Choroid plexus epithelial cell (primary cell): ENCODE measurements at places on chromosomes 4 and X.

DNA sequence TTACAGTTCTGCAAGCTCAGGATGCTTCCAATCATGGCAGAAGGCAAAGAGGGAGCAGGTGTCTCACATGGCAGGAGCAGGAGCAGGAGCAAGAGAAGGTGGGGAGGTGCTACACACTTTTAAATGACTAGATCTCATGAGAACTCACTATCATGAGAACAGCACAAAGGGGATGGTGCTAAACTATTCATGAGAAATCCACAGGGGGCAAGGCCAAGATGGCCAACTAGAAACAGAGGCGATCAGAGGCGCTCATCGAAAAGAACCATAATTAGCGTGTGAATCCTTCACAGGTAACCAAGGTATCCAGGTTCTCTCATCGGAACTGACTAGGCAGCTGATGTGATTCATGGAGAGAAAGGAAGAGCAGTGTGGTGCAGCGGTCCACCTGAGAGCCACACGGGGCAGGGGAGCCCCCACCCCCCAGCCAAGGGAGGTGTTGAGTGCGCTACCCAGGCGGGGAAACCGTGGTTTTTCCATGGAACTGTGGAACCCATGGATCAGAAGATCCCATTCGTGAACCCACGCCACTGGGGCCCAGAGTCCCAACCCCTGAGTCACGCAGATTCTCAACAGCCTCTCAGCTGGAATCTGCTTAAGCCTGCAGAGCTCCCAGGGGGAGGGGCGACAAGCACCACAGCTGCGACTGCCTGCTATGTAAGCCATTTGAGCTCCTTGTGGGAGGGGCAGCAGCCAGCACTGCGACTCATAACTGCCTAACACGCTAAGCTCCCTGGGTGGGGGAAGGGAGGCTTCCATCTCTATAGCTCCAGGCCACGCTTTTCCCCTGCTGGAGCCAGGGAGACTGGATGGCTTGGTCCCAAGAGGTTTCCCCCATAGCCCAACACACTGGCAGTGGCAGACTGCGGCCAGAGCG, 46.7 kb downstream of the FGF16 start:
- peak; percentile 88 for DNase-seq

DNA sequence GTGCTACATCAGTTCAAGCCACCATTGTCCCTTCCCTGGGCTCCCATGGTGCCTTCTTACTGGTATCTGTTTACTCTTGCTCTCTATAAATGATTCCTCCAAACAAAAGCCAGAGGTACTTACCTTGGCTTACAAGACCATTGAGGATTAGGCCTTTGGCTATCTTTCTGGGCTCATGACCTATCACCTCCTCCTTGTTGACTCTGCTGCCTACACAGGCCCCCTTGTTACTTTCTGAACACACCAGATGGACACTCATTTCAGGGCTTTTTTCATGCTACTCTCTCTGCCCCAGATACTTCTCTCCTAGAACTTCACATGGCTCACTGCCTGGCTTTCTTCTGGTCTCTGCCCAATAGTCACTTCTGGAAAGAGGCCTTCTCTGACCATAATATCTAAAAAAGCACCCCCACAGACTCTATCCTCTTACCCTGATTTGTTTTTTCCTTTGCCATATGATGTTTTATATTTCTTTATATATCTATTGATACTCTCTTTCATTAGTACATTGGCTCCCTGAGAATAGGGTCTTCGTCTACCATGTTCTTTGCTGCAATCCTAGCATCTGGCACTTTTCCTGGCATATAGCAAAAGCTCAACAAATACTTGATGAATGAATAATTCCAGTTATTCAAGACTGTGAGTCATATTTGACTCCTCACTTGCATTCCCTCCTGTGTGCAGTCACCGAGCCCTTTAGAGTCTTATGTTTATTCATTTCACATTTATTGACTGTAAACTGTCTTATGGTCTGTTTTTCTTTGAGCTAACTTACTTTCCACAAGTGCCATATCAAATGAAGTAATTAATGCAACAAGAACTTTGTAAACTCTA, 27.1 kb upstream of the TAPT1 start:
- DNase-seq, result peak; percentile 80

DNA sequence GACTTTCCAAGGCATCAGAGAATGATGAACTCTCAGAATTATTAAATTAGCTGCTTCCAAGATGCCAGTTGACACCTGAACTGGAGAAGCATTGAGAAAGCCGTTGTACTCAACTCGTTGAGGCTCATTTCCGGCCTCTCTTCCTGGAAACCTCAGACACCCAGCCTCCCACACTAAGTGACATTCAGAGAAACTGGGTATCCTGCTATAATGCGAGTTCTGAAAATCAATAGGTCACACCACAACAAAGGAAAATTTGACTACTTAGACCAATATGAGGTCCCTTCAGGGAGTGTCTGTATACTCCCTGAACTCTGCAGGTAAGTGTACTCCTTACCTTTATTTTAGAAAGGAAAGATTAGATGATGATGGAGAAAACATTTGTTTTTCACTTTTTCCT, 51.2 kb downstream of the ENPEP start:
- DNase-seq, result no peak

DNA sequence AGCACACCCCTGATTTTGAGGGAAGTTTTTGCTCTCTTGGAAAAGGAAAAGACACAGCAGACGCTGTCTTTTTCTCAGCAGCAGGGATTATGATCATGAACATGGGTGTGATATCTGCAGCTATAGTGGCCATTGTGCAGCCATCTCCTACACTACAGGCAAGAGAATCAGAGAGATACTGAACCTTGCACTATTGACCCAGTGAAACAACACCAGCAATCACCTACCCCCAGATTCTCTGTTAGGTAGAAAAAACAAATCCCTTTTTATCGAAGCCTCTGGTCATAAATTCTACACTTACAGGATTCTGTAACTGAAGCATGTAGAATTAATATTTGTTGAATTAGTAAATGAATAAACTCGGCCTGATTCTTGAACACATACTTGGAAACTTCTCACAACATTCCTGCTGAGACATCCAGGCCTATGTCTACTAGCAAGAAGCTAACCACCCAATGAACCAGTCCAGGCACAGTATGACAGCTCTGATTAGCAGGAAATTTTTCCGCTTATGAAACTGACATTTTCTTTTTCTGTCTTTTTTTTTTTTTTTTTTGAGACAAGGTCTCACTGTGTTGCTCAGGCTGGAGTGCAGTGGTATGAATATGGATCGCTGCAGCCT, 5.0 kb upstream of the AFAP1 start:
- peak; percentile 54 for DNase-seq

DNA sequence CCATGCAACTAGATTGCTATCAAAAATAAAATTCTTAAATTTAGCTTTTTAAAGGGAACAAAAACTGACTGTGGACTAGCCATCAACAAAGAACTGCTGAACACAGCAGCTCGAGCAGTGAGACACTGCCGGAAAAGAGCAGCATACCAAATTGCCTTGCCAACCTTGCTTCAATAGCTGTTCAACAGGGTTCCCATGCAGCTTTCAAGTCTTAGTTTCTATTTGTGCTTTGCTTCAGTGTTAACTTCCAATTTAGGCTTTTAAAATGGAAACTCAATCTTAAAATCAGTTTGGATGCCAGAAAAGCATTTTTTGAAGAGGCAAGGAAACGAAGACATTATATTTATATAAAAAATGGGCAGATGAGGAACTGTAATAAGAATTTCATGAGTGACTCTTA, 463.4 kb upstream of the MAGEB18 start:
- DNase-seq, result no peak

GRCh38 chrX:142076633-142077032, 128.5 kb downstream of the MAGEC2 start:
- no peak for DNase-seq

DNA sequence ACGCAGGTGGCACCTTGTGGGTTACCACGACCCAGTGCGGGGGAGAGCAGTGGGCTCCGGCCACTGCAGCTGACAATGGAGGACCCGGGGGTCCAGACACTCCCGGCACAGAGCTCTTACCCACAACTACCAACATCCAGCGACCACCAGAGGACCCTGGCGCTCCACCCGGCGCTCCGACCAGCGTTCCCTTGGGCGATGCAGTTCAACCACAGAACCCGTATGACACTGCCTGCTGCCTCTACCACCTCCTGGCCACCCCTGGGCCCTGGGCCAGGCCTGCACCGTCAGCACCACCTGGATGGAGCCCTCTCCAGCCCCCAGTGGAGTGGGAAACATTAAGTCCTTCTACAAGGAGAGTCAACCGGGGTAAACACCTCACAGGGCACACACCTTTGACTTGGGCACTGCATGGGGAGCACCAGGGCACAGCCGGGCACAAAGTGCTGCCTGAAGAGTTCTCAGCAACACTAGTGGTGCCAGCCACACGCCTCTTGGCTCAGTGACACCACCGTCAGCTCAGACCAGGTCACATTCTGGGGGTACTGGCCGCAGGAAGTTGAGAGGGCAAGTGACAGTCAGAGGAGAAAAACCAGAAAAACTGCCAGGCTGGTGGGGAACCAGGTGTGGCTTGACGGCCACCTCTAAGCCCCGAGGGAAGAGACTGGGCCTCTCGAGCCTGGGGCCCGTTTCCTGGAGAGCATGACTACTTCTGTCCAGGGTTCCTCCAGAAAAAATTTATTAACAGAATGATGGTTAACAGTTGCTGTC, 2.6 kb downstream of the CTBP1 start:
- no peak for DNase-seq

DNA sequence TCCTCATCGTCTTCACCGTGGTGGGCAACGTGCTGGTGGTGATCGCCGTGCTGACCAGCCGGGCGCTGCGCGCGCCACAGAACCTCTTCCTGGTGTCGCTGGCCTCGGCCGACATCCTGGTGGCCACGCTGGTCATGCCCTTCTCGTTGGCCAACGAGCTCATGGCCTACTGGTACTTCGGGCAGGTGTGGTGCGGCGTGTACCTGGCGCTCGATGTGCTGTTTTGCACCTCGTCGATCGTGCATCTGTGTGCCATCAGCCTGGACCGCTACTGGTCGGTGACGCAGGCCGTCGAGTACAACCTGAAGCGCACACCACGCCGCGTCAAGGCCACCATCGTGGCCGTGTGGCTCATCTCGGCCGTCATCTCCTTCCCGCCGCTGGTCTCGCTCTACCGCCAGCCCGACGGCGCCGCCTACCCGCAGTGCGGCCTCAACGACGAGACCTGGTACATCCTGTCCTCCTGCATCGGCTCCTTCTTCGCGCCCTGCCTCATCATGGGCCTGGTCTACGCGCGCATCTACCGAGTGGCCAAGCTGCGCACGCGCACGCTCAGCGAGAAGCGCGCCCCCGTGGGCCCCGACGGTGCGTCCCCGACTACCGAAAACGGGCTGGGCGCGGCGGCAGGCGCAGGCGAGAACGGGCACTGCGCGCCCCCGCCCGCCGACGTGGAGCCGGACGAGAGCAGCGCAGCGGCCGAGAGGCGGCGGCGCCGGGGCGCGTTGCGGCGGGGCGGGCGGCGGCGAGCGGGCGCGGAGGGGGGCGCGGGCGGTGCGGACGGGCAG, 792 bp downstream of the ADRA2C start:
- peak; percentile 2 for DNase-seq

DNA sequence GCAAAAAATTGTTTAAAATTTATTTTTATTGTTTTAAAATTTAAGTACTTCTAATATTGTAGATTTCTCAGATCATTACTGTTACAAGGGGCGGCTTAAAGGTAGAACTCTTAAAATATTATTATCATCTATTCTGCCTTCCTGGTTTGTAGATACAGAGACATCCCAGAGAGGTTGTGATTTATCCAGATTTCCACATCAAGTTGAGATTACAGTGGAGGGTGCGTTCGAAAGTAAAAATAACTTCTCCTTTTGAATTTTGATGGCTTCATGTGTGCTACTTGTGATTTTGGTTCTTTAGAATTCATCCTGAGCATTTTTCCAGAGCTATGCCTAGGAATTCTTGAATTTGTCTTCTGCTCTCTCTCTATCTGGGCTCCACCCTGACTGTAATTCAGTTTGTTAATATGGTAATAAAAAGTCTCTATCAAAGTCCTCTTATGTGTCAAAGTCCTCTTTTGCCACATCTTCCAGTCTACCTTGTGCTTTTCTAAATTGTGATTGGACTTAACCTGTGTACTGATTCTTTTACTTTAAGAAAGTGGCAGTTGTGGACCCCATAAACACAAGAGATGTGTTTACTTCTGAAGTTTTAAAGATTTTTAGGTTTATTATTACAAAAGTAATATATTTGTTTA, 37.2 kb downstream of the CLCN3 start:
- DNase-seq, result no peak

- DNase-seq, result no peak
These were observed 242.3 kb downstream of the AFAP1 start for GRCh38 chr4:7697343-7697742.

GRCh38 chrX:11462136-11462535, 168.9 kb downstream of the AMELX start:
- no peak for DNase-seq

DNA sequence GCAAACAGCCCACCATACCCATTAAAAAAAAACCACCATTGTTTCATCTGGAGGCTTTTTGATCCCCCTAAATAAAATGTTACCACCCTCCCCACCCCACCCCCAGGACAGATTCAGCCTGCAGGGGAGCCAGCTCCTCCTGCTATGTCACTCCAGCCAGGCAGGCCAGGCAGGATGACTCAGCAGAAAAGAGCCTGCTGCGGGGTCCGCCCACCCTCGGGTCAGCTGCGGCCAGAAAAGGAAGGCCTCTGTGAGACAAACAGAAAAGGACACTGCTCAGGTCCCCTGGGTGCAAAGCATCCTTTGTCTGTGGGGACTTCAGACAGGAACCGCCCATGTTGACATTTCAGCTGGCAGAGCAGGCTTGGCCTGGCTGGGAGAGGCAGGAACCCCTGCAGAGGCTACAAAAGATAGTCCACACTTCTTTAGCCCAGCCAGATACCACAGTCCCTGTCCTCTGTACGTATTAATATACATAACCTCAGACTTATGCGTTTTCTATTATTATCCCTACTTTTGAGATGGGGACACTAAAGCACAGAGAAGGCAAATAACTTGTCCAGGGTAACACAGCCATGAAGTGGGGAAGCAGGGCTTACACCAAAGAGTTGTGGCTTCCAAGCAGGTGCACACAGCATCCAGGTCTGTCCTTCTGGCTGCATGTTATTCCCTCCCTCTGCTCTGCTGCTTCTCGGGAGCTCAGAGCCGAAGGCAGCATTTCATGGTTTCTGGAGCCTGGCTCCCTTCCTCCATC, 147.7 kb downstream of the CPEB2 start:
- DNase-seq, result peak; percentile 83

DNA sequence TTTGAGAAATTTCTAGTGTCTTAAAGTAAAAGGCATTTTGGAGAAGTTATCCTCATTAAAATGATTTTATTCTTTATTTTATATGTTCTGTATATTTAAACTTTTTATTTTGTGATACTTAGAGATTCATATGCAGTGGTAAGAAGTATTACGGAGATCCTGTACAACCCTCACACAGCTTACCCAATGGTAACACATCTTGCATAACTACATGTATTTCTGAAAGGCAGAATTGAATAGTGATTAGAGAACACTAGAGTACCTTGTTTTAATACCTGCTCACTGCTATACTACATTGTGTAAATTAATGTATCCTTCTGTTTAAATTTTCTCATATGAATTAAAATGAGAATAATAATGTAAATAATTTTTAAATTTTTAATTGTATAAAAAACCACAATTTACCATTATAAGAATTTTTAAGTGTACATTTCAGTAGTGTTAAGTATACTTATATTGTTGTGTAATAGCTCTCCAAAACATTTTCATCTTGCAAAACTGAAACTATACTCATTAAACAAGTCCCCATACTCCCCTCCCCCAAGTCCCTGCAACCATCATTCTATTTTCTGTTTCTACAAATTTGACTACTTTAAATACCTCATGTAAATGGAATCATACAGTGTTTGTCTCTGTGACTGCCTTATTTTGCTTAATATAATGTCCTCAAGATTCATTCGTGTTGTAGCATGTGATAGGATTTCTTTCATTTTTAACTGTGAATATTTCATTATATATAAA, 45.4 kb downstream of the INTS12 start:
- DNase-seq, result no peak
